ENCODE measurements at places on chromosomes 7 and 10.

GRCh38 chr10:70786799-70787415 is 1.7 kb upstream of the TBATA start:
- DNase-seq = no peak

DNA sequence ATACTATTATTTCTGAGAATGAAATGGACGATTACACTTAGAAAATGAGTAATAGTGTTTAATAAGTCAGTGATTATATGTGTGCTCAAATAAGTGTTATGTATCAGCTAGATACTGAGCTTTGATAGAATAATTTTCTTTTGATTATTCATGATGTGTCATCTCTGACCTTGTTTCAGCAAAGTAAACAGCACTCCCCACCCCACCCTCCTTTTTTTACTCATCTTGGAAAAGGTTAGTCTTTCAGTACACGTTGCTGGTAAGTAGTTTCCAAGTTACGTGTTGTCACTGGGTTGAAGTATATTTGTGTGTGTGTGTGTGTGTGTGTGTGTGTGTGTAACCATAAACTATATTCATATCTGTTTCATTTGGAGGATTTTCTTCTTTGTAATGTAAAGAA is 84.1 kb downstream of the GNAI1 start:
- no peak for DNase-seq

DNA sequence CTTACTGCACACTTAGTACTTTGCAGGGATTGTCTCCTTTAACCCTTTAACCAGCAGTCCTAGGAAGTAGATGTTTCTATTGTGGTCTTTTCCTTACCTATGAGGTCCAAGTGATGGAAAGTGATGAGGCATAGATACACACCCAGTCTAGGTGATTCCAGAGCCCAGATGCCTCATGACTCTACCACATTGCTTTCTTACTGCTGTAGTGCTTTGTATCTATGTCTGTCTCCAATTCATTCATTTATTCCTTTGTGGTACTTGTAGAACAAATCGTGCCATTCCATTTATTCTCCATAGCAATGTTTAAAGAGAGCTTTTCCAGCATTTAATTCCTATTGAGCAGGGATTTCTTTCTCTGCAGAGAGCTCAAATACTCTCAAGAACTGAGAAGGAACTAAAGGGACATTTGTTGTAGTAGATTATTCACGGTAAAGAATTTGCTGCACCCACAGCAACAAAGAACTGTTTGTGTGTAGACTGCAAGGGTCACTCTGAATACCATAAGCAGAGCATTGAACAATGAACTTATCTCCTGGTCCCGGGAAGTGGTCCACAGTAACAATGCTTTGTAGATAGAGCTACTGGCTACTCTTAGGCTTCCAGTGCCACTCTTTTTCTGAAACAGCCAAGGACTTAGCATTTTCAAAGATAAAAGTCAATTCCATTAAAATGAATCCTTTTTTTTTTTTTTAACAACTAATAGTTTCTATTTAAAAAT is 337.0 kb downstream of the PTEN start:
- no peak for DNase-seq

DNA sequence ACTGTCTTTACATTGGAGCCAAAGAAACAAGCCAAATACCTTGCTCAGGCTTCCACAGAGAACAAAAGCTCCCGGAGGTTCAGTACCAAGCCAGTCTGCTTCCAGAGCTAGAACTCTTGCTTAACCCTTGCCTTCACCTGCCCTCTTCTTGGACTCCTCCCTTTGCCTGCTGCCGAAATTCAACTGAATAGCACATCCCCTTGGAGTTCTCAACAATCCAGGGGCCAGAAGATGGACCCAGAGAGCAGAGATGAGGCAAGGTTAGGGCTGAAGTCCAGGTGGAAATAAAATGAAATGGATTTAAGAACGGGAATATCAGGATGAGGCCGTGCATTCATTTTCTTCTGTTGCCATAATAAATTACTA is 876 bp upstream of the PIK3AP1 start:
- DNase-seq = no peak

GRCh38 chr7:47677664-47678063 is 95.8 kb upstream of the TNS3 start:
- no peak for DNase-seq

DNA sequence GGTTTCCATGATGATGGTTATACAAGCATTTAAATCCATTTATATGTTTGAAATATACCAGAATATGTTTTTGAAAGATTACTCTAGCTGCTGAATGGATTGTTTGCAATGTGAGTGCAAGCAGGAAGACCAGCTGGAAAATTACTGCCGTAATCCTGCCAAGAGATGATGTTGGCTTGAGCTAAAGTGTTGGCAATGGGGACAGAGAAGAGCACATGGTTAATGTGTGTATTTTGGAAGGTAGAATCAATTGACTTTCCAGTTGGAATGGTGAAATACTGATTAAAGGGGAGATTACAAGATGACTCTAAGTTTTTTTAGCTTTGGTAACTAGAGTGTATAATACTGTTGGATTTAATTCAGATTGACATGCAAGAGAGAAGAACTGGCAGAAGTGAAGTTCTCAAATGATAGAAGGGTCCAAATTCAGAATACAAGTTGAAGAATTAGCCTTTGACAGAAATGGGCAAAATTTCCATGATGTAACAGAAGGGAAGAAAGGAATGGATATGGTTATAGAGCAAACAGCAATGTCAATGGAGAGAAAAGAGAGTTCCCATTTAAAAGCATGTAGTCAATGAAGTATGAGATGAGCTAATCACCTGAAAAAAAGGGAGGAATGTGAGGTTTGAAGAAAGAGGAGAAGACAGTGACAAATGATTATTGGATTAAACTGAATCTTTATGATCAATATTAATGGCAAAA is 422.0 kb downstream of the CDC14C start:
- no peak for DNase-seq

GRCh38 chr7:135763261-135763660 is 14.6 kb upstream of the FAM180A start:
- DNase-seq = no peak

GRCh38 chr7:50658696-50659095 is 93.5 kb upstream of the DDC start:
- no peak for DNase-seq

- DNase-seq = no peak
Measured at GRCh38 chr10:44383749-44384600, 922 bp downstream of the CXCL12 start.

DNA sequence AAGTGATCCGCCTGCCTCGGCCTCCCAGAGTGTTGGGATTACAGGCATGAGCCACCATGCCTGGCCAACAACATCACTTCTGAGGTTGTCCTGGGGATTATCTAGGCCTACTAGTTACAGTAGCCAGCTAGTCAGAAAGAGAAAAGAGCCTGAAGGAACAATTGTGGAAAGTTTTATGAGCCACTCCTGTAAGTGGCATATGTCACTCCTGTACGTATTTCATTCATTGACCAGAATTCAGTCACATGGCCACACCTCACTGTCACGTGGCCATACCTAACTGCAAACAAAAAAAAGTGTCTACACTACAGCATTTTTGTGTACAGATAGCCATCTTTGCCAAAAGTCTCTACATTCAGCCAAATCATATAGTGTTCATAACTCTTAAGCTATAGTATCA is 85.7 kb downstream of the ANKIB1 start:
- no peak for DNase-seq

GRCh38 chr7:44976746-44977196 is 2.0 kb downstream of the MYO1G start:
- DNase-seq = no peak

DNA sequence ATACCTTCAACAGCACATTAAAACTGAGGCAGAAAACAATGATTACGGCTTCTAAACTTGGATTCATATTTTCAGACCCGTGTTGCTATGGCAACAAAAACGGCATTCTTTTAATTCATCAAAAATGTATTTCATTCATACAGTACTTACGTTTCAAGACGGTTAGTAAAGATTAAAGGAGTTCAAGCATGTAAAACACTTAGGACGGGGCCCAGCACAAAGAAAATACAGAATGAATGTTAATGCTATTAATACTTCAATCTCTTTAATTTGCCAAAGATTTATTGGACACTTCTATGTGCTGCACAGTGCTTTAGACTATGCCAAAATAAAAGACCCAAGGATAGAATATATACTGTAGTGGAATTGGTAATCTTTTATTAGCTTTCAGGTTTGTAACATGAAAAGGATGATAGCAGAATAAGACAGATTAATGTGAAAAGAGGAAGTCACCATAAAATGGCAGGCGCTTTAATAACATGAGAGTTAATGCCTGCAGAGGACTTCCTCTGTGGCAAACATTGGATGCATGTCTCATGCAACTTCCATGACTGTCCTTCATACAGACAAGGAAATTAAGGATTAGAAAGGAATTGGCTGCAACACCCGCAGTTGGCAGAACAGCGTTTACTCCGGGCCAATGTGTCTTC is 201.6 kb upstream of the KLF6 start:
- DNase-seq = no peak

DNA sequence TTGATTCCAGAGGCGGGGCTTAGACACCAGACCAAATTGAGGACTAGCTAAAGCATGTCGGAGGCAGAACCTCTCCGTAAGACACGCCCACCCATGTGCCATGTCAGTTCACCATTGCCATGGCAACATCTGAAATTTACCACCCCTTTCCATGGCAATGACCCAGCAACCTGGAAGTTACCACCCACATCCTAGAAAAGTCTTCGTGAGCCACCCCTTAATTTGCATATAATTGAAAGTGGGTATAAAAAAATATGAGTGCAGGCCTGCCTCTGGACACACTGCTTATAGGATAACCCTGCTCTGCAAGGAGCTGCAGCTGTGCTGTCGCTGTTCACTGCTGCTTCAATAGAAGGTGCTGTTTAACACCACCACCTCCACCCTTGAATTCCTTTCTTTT is 28.0 kb downstream of the TMEM270 start:
- no peak for DNase-seq

- DNase-seq = no peak
Measured at GRCh38 chr7:17952387-17952786, 12.1 kb upstream of the SNX13 start.

DNA sequence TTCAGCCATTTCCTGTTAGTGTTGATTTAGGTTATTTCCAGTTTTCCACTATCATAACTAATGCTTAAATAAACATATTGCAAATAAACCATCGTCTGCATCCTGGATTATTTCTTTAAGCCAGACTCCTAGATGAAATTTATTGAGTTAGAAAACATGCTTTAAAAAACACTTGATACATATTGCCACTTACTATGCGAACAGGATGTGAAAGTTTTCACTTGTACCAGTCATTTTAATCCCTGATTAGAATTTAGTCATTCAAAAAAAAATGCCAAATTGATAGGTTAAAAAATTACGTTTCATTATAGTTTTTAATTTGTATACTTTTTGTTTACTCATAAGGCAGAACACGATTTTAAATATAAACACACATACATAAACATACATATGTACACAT is 309.6 kb downstream of the RNLS start:
- no peak for DNase-seq

DNA sequence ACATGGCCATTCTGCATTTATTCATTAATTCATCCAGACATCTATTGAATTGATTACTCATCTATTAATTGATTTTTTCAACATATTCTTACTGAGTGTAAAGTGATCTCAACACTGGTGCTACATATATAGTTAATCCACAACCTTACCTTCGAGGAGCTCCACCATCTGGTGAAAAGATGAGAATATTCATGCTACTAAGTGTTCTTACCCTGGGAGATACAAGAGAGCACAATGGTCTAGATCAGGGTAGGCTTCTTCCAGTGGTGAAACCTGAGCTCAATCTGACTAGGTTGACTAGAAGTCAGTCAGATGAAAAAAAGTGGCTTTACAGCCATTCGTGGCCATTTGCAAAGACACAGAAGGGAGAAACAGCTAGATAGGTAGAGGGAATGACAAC is 507.4 kb downstream of the ANKRD7 start:
- DNase-seq = no peak

DNA sequence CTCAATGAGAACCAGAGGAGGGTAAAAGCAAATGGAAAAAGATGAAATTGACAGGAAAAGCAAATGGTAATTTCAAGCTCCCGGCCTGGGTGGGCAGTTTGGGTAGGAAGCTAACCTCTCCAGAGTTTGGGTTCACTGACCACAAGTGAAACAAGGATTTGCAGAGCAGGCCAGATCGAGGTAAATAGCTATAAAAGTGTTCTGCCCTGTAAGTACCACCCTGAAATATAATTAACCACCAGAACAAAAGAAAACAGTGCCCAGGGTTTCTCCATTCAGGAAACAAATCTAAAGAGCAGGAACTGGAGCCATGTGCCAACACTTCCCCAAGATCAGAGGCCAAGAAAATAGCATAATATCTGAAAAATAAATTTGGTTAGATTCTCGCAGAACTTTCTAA is 276.7 kb upstream of the MEOX2 start:
- DNase-seq = no peak

GRCh38 chr7:20558963-20559716 is 56.3 kb upstream of the ABCB5 start:
- no peak for DNase-seq

DNA sequence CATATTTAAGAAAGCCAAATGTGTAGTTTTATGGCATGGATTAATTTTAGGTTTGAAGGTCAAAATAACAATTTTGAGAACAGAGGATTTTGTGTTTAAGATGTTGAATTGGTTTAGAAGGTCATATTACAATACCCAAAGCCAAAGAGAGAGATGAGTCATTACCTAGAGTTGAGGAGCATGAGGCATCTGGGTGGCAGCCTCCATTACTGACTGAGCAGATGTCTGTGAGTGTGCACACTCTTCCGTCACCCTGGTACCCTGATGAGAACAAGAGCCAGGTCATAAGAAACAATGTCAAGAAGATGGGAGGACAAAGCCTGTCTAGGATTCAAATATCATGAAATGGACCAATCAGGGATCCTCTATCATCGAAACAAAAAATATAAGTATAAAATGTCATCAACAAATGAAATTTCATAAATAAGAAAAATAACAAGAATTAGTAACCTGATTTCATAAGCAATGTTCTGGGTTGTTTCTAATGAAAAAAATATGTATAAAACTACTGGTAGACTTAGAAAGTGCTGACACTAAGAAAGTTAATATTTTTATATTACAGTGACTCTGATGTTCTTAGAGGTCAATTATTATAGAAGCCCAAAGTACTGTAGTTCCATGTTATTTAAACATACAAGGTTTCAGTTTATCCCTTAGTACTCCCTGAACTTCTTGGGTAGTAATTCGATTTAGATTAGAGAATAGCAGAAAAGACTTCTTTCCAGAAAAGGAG is 20.0 kb downstream of the CUBN start:
- no peak for DNase-seq

DNA sequence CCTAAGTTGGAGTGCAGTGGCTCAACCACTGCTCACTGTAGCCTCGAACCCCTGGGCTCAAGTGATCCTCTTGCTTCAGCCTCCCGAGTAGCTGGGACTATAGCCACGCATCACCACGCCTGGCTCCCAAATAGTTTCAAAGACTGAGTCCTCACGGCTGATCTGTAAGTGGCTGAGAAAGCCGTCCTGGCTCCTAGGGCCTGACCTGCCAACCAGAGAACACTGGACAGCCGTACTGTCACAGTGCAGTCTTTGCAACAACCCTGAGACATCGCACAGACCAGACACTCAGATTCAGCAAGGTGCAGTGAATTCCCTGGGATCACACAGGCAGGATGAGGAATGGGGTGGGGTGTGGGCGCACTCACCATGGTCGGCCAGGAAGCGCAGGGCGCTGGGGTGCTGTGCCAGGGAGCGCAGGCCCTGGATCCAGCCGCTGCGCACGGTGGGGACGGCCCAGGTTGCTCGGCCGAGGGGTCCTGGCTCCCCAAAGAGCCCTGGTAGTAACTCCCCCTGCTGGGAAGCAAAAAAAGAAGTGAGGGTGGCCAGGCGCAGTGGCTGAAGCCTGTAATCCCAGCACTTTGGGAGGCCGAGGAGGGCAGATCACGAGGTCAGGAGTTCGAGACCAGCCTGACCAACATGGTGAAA is 10.7 kb downstream of the BRAT1 start:
- DNase-seq = no peak

GRCh38 chr7:50648570-50649169 is 83.5 kb upstream of the DDC start:
- no peak for DNase-seq
